Upper lobe of left lung (tissue), 6 donors: ENCODE measurements at places on chromosomes 11 and 22. TPM values are rescaled to one million over a fixed set of nuclear protein-coding genes. Genes with fewer than 3 reads are reported as not detected.
A peak's percentile ranks its signal among the peaks of the same experiment; 100 is the strongest.

GRCh38 chr11:84408946-84409411, 1122.8 kb upstream of the CCDC90B start:
- no peak for DNase-seq

GRCh38 chr11:1310772-1311468, 1.5 kb upstream of the TOLLIP start:
- DNase-seq: peak; percentile 80

DNA sequence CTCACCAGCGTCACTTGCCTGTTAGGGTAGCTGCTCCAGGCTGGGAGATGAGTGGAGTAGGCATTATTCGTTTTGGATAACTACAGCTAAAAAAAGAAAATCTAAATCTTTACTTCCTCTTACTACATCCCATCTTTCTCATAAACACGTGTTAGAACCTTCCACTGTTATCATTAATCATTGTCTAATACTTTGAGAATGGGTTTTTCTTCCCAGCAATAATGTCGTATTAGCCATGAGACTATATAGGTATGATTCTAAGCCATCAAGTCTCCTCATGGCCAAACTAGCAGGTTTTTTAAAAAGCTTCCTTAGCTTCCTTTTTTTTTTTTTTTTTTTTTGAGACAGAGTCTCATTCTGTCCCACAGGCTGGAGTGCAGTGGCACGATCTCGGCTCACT, 3.9 kb upstream of the TEF start:
- no peak for DNase-seq

- DNase-seq: no peak
Observed at GRCh38 chr22:17637490-17638181, 921 bp upstream of the BCL2L13 start.

DNA sequence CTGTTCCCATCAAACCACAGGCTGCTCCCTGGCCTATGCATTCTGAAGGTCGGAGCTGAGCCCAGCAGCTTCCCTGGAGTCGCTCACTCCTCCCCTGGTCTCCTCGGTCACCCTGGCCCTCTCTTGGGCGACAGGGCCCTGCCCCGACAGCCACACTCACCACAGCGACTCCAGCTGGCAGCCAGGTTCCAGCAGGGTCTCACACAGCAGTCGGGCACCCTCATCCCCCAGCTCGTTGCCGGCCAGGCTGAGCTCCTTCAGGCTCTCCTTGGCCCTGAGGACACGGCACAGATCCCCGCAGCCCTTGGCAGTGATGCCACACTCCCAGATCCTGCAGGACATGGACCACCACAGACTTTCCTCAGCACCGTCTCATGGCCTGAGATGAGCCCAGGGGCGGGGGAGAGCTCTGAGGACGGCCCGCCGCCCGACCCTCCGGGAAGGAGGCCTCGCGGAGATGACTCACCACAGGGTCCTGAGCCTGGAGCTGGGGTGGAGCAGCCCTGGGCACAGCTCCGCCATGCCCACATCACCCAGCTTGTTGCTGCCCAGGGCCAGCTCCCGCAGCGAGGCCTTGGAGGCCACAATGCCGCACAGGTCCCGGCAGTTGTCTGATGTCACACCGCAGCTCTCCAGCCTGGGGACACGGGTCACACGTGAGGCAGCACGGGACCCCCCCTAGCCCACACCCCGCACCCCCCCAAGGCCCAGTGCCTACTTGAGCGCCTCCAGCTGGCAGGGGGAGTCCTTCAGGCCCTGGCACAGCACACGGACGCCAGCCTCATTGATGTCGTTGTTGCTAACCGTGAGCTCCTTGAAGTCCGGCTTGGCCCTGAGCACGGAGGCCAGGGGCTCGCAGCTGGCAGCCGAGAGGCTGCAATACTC, 8.5 kb downstream of the RNH1 start:
- no peak for DNase-seq

- no peak for DNase-seq
Observed at GRCh38 chr11:112665291-112665690, 295.9 kb upstream of the NCAM1 start.

GRCh38 chr11:65321828-65322485, 7.3 kb downstream of the CDC42EP2 start:
- DNase-seq: no peak

DNA sequence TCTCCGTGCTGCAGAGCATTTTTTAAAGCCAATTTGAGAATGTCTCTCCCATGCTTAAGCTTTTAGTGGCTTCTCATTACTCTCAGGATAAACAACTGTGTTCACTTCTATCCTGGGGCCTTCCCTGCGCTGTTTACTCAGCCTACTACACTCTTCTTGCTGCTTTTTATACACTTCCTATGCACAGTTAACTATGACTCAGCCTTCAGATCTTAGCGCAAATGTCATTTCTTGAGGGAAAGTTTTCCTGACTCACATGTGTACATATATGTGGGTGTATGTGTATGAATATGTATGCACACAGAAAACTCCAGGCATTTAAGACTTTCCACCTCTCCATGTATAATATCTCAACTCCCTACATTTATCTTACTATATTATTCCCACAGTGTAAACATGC, 9.8 kb downstream of the THAP12 start:
- no peak for DNase-seq

- DNase-seq: peak; percentile 59
Observed at GRCh38 chr22:28783786-28784671, 11.5 kb downstream of the CCDC117 start.

DNA sequence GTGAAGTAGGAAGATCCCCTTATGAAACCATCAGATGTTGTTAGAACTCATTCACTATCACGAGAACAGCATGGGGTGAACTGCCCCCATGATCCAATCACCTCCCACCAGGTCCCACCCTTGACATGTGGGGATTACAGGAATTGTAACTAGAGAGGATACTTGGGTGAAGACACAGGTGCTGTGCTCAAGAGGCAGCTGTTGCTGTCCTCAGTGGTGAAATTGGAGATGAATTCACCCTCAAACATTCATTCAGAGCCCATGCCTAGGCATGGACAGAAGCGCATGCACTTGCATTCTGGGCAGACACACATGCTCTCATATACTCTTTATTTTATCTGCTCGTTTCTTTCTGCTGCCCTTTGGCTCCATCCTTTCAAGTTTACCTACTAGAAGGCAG, 385.0 kb downstream of the INSC start:
- DNase-seq: no peak

DNA sequence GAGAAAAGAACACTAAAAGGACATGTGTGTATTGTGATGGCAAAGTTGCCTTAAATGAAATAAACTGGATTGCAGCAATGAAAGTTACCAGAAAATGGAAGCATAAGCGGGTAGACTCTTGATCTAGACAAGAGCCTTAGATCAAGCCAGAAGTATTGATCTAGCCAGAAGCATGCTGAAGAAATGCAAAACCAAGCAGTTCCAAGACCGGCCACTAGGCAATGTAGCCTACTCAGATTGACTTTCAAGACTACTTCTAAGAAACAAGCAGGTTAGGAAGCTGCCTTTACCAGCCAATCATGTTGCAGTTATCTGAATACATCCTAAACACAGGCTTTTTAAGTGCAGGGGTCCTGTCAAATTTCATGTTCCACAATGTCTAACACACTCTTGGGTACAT, 54.6 kb downstream of the KCNA4 start:
- DNase-seq: no peak

DNA sequence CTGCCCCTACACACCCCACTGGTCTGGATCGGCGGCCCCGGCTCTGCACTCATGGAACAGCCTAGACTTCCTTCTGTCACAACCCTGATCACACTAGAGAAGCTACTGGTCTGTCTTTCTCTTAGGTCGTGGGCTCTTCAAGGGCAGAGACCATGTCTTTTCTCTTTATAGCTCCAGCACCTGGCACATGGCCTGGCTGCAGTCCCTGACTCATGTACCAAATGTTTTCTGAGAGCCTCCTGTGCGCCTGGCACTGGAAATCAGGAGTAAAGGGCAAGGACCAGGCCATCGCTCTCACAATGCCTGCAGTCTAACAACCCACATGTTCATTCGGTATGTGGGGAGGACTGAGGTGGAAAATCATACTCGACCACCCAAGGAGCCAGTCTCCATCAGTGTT, 7.5 kb downstream of the ASCC2 start:
- peak; percentile 35 for DNase-seq

GRCh38 chr11:98289617-98290263, 731.0 kb upstream of the CNTN5 start:
- DNase-seq: no peak

DNA sequence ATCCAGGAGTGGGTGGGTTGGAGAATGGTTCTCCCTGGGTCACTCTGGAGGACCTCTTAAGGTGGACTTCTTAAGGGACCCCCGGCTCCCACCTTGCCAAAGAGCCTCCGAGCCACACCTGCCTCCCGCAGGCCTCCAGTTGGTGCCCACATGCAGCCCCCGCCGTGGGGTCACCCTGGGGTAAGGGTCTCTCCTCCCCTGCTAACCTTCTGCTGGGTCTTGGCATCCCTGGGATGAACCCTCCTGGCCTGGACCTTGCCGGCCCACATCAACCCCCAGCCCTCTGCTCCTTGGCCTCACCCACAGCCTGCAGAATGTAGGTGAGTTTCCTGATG, 12.5 kb upstream of the MUC6 start:
- DNase-seq: no peak

GRCh38 chr11:95595973-95596489, 193.6 kb downstream of the FAM76B start:
- no peak for DNase-seq

DNA sequence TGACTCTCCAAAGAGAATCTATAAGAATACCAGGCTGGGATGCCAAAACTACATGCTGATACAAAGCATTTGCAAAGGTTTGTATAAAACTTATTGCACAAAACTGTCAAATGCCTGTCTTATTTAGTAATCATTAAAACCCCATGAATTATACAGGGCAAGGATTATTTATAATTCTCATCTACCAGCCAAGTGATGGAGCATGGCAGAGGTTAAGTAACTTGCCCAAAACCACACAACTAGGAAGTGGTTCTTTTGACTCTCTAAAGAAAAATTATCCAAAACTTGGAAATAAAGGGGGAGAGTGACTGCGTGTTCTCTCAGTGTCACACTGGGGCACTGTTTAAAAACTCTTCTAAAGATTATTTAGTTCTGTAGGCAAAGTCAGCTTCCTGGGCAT, 17.4 kb upstream of the CLMP start:
- DNase-seq: no peak

- DNase-seq: no peak
Observed at GRCh38 chr11:33262011-33262645, 4.9 kb downstream of the HIPK3 start.

- DNase-seq: peak; percentile 47
Observed at GRCh38 chr22:37089434-37089833, 20.1 kb downstream of the TMPRSS6 start.

DNA sequence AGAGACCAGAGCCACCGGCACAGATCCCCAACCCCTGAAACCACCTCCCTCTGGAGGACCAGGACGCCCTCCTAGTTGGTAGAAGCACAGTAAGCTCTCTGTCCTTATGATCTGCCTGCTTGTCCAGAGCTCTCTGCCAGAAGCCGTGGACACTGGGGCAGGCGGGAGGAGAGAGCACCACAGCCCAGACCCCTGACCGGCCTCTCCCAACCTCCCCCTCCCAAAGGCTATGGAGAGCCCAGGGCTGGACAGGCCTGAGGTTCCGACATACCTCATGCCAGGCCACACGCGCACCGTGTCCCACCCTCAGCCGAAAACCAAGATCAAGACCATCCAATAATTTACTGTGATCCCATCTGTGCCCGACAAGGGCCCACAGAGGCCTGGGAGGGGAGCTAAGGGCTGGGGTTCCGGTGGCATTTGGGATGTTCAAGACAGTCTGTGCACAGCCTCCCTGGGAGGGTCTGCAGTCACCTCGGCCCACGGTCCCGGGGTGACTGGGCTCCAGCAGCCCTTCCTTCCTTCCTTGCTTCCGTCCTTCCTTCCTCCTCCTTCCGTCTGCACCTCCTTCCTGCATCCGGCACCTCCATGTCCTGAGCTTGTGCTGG, 3.4 kb downstream of the HRAS start:
- DNase-seq: no peak

GRCh38 chr22:49101873-49102272, 725.8 kb downstream of the BRD1 start:
- no peak for DNase-seq

DNA sequence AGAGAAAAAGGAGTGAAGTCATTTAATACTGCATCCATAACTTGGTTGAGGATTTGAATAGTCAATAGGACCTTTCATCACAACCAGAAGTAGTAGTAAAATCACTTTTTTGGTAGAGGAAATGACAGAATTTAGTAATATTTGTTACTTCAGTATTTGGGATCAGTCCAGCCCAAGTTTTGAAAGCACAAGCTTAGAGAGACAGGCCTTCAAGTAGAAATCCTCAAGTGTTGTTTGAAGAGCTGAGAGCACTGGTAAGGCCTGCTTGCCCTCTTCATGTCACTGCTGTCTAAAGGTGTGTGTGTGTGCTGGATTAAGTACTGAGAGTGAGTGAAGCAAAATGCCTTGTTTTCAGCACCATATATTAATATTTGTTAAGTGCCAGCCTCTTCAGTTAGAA, 137.3 kb downstream of the WNT11 start:
- DNase-seq: no peak

- DNase-seq: no peak
Observed at GRCh38 chr11:131787119-131787518, 416.7 kb downstream of the NTM start.

GRCh38 chr11:130829920-130830511, 86.3 kb downstream of the SNX19 start:
- DNase-seq: no peak

DNA sequence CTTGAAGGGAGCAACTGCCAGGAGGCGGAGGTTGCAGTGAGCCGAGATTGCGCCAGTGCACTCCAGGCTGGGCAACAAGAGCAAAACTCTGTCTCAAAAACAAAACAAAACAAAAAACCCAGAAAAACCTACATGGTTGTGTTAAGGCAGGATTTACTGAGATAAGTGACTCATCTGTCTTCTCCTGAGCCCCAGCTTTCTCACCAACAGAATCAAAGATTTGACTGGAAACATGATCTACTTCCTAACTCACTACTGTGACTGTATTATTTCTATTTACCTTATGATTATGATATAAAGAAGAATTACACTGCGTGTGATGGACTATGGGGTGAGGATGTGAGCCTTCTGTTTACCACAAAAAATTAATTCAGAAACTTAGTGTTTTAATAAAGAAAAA, 21.8 kb downstream of the FAM118B start:
- no peak for DNase-seq

GRCh38 chr22:17871726-17872458, 97.6 kb upstream of the BID start:
- no peak for DNase-seq

- DNase-seq: no peak
Observed at GRCh38 chr11:79362206-79362757, 78.5 kb downstream of the TENM4 start.

MS4A6E gene
- total RNA-seq: not detected

MUC15 gene
- total RNA-seq: 3.9 TPM

OR4D5 gene
- not detected for total RNA-seq

OR52J3 gene
- not detected for total RNA-seq

APOL5 gene
- total RNA-seq: not detected

CAPRIN1 gene
- 144 TPM for total RNA-seq

IGLL5 gene
- total RNA-seq: 4.3 TPM

GTSE1 gene
- 0.30 TPM for total RNA-seq

ACTN3 gene
- total RNA-seq: not detected

PRAME gene
- 1.3 TPM for total RNA-seq

HBD gene
- total RNA-seq: not detected

RIMBP3C gene
- total RNA-seq: 0.11 TPM

APOBEC3B gene
- total RNA-seq: not detected

CENPM gene
- 7.3 TPM for total RNA-seq

BTBD18 gene
- not detected for total RNA-seq
